ENCODE measurements at places on chromosomes 2 and 18.

- no peak for DNase-seq
Measured at GRCh38 chr2:9812945-9813311, 30.3 kb upstream of the TAF1B start.

- DNase-seq = no peak
Measured at GRCh38 chr18:75422341-75422910, 5.1 kb downstream of the SMIM21 start.

GRCh38 chr2:84924173-84925106 lies 19.0 kb downstream of the TMSB10 start:
- DNase-seq = peak; percentile 89

DNA sequence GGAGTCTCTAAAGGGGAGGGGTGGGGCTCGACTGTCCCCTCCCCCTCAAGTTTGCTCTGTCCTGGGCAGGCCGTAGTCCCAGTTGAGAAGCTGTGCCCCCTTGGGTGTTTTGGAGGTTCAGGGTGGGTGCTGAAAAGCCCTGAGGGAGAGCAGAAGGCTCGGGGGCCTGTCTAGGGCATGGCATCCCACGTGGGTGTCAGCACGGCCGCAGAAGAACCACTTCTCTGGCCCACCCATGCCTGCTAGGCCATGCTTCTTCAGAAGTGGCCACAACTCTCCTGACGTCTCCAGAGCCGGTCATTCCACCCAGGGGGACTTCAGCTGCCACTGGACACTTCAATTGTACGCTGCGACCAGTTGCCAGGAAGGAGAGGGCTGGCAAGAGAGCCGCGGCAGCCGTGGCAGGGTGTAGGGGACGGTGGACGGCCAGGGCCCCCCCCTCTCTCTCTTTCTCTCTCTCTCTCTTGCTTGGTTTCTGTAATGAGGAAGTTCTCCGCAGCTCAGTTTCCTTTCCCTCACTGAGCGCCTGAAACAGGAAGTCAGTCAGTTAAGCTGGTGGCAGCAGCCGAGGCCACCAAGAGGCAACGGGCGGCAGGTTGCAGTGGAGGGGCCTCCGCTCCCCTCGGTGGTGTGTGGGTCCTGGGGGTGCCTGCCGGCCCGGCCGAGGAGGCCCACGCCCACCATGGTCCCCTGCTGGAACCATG lies at the start of gene INPP5D:
Gene INPP5D, plus strand, starts transcription at position 546 of the 704 bp plus-strand sequence. Its CDS starts 137 bp downstream, at position 683.
- no peak for DNase-seq

DNA sequence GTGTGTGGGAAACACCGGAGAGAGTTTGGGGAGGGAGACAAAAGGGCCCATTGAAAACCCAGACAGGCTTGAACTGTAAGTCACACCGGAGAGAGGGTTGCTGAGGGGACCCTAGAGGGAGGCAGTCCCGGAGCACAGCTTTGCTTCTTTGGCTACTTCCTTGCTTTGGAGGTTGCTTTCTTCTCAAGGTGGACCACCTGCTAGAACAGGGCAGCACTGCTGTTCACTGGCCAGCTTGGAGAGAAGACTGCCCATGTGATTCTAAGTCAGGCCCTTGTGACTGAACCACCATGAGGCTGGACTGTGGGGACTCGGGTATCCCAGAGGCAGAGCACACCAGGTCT lies 4.4 kb downstream of the ACTG2 start:
- no peak for DNase-seq

GRCh38 chr18:22324191-22325131 lies 93.3 kb downstream of the CTAGE1 start:
- DNase-seq = no peak

DNA sequence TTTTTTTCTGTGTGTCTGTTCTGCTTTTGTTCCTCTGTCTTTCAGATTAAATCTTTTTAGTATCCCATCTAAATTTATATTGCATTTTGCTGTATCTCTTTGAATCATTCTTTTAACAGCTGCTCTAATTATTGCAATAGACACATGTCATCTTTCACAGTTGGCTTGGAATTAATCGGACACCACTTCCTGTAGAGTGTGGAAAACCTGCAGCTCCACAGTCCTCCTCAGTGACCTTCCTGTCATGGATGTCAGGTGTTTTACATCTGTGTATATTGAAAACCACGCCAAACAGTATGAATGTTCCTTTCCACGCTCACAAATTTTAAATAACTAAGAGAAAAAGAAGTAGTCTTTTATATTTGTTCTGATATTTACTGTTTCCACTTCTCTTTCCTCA lies 135.3 kb downstream of the PXDN start:
- no peak for DNase-seq

DNA sequence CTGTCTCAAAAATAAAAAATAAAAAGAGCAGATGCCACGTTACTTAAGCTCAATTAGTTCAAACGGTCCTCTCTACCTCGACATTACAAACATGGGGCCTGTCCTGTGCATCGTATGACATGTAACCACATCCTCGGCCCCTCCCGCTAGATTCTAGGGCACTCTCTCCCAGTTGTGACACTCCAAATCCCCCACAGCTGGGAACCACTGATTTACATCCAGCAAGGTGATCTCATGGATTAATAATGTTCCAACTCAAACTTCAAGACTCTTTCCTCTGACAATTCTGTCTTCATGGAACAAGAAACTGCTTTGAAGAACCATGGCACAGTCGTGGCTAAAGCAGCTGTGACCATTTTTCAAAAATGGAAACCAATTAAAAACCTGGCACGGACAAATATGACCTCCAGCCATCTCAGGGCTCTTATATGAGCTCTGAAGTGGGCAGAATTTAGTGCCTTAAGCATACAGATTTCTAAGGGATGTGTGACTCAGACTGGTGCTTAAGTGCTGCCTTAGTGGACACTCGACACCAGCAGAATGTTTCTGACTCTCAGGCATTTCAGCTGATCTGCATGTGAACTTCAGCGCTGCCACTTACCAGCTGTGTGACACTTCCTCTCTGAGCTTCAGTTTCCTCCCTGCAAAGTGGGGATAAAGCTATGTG lies 31.7 kb upstream of the ASAP2 start:
- no peak for DNase-seq

DNA sequence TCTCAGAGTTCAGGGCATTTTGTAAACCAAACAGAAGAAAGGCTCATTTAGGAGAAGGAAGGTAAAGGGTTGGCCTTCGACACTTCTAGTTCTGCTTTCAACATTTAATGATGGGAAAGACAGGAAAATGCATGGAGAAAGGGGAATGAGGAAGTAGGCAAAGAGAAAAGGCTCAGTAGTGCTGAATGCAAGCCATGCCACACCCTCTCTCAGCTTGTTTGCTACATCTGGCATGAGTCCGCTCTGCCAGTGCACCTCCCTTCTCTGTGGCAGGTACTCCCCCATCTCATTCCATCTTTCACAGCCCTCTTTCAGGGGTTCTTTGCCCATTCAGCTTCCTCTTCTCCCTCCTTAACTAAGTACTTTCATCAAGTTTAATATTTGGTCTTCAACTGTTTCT lies 120.9 kb upstream of the ITGB6 start:
- DNase-seq = no peak

DNA sequence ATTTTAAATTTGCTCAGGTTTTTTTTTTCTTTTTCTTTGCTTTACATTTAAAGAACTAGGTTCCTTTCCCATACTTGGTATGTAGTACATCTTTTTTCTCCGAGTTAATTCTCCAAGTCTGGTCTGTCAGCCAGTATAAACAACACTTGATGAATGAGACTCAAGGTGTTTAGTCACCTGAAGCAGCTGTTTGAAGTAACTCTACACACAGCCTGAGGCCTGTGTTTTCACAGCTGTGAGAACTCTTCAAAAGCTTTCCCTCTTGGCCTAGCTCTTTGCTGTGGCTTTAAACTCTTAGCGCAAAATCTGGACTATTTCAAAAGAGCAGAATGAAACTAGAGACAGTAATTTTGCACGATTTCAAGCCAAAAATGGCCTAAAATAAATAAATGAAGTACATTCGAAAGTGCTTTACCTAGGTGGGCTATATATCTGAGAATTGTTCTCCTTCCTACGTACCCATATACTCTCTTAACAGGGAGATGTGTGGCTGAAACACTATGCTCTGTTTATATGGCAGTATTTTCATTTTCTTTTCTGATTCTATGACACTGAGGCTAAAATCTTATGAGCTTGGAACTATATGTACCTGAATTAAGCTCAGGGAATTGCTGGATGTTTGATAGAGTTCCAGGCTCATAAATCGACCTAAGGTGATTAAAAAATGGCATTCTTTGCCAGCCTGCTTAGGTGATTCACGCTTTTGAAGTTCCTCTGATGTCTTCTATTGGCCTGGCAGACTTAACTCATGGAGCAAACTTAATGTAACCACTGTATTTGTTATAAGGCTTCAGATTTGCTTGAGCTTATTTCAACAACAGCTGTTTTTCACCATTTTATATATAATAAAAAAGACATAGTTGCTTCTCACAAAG lies 1044.1 kb upstream of the ZEB2 start:
- no peak for DNase-seq

DNA sequence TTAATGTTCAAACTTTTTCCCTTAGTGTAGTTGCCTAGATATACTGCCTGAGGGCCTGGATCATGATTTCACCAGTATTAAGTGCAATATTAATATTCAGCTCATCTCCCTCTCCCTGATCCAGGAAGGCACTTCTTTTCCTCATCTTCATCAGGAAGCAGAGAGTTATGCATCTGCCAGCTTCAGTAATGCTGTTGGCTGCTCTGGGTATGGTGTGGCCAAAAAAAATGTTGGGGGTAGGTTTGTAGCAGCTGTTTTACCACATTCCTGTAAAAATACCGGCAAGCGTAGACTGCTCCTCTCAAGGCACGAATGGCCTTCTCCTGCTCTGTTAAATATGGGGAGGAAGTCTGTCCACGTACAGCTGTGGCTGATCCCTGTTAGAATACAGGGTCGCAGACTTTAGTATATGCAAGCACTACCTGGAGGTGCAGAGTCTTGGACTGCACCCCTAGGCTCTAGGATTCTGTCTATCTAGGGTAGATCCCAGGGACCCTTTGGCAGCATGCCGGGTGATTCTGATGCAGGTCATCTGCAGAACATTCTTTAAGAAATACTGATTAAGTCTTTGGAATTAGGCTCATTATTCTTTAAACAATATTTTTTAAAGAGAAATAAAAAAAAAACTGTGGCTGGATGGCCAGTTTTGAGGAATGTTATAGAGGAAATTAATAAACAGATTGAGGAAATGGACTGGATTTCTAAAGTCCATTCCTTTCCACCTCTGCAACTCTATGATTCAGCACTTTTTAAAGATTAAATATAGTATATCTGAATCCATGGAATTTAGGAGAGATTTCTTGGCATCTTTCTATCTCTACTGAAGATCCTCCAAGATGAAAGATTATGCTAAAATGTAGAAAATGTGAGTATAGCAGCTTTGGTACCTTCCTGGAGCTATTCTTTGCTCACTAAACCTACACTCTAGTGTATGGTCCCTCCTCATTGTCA lies 21.0 kb upstream of the GLS start:
- no peak for DNase-seq

- DNase-seq = no peak
Measured at GRCh38 chr2:9679218-9679617, 48.4 kb upstream of the YWHAQ start.

DNA sequence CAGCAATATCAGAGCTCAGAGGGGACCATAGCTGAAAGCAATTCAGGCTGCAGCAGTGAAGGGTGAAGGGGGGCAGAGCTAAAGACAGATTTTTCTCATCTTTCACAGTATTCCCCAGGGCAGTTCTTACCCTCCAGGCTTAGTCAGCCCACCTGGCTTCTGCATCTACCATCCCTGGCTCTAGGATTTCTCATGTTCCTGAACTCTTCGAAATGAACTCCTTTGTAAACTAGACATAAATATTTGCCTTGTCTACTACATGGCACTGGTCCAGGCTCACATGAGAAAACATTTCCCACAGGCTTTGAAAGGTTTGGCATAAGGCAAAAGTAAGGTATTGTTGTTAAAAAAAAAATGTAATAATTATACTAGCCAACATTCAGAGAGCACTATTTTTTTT lies 23.6 kb upstream of the NEB start:
- no peak for DNase-seq

DNA sequence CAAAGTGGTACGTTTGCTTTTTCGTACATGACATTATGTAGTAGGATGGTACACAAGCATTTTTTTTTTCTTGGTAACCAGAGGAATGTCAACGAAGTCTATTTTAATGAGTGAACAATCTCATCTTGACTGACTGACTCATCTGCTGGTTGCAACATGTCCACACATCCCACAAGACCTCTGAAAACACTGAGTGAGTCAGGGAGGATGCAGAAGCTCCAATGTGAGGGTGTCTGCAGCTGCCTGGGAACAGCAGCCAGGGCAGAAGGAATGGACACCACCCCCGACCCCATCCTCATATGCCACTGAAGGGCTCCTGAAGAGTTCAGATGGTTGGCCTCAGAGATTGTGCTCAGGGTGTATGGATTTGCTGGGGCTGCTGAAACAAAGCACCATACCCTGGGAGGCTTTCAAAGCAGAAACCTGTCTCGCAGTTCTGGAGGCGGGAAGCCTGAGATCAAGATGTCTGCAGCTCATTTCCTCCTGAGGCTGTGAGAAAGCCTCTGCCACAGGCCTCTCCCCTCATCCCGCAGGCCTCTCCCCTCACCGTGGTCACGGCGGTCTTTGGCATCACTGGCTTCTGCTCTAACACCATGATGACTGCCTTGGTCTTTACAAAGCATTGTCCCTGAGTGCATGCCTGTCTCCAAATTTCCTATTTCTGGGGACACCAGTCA lies 124.6 kb downstream of the LRATD1 start:
- no peak for DNase-seq

DNA sequence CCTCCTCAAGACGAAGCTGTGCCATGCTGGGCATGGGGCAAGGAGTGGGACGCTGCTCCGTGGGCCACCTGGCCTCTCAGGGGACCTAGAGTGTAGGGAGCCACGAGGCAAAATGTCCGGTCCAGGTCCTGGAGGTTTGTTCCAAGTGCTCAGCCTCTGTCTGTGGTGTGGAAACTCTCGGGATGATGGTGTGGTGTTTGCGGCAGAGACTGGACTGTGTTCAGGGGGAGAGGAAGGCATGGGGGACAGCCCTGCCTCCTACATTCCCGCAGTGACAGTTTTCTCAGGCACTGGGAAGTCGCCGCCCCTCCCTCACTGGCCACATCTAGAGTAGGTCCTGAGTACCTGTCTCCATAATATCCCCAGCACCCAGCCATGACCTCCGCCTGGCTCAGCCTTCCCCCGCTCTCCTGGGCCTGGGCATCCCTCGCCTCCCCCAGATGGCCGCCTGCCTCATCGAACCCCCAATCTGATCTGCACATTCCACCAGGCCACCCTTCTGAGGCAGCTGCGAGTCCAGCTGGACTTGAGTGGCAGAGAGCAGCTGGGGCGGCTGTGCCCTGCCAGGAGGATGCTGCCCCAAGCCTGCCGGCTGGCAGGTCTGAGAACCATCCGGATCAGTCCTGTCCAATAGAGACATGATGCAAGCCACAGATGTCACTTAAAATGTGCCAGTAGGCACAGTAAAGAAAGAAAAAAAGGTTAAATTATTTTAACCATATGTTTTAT lies 6.2 kb downstream of the KCNIP3 start:
- DNase-seq = no peak

DNA sequence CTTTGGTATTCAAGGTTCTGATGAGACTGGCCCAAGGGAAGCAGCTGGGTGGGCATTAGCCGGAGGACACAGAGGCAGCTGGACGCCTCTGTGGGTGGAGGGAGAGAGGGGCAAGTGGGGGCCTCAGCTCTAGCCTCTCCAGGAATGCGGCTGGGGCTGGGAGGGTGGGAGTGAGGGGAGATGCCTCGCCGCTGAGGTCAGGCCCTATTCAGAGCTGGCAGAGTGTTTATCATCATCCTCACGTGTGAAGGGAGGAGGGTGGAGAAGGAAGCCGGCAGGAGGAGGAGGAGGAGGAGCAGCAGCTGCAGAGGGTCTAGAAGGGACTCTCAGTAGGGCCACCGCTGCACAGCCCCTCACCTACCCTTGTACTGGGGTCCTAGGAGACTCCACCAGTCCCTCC lies 43.1 kb downstream of the TNS1 start:
- DNase-seq = no peak

- DNase-seq = no peak
Measured at GRCh38 chr2:176508984-176509740, 239.9 kb downstream of the MTX2 start.

GRCh38 chr2:10526281-10527000 lies 78.3 kb upstream of the ODC1 start:
- no peak for DNase-seq
